ENCODE measurements at places on chromosomes 12 and 14.

- DNase-seq, result no peak
Observed at GRCh38 chr12:107169200-107169599, 75.9 kb upstream of the CRY1 start.

DNA sequence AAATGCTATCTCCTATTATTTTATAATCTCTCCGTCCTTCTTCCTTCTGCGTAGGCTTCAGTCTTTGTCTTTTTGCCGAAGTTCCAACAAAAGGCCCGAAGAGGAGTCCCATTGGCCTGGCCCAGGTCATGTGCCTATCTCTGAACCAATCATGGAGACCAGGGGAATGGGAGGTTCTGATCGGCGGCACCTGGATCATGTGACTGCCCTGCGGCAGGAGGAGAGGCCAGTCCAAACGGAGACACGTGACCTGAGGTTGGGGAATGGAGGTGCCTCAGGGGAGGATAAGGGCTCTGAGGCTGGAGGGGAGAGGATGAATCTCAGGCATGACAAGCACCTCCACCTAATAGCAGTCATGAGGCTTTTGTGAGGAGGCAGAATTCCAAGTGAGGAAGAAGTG is 86.0 kb downstream of the AACS start:
- no peak for DNase-seq

DNA sequence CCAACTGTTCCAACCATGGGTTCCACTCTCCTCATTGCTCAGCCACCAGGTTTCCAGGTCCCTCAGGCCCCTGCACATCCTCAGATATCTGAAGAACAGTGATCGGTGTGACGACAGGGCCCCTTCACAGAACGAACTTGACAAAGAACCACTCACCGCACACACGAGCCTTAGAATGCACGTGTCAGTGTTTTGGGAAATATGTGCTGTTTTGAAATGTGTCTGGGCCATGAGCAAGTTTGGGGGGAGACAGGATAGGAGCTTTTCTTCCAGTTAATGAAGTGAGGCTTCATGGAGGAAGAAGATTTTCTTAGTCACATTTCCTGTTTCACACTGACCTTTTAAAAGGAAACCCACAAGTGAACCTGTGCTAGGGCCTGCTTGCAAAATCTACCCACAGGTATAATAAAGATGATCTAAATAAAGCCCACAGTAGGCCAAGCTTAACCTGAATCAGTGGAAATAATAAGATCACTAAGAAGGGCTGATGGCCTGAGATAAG is 58.6 kb downstream of the ZFP36L1 start:
- DNase-seq, result peak; percentile 31

GRCh38 chr12:100229876-100230275 is 29.3 kb downstream of the ACTR6 start:
- peak; percentile 80 for DNase-seq

DNA sequence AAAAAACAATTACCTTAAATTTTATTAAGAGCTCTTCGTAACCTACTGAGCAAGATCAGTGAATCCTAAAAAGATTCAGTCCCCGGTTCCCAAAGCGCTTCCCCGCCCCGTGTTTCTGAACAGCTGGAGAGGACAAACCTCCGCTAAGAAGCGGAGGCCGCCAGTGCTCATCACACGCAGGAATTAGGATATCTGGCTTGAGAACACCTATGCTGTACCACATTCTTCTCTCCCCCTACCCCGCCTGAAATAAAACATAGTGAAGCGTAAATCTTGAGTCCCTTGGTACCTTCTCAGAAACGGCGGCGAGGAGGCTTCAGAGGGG is 774 bp upstream of the WDR20 start:
- peak; percentile 34 for DNase-seq

- no peak for DNase-seq
Observed at GRCh38 chr14:89085737-89086382, 261.4 kb downstream of the TTC8 start.

- DNase-seq, result no peak
Observed at GRCh38 chr12:31326736-31327659, 1.0 kb upstream of the SINHCAF start.

DNA sequence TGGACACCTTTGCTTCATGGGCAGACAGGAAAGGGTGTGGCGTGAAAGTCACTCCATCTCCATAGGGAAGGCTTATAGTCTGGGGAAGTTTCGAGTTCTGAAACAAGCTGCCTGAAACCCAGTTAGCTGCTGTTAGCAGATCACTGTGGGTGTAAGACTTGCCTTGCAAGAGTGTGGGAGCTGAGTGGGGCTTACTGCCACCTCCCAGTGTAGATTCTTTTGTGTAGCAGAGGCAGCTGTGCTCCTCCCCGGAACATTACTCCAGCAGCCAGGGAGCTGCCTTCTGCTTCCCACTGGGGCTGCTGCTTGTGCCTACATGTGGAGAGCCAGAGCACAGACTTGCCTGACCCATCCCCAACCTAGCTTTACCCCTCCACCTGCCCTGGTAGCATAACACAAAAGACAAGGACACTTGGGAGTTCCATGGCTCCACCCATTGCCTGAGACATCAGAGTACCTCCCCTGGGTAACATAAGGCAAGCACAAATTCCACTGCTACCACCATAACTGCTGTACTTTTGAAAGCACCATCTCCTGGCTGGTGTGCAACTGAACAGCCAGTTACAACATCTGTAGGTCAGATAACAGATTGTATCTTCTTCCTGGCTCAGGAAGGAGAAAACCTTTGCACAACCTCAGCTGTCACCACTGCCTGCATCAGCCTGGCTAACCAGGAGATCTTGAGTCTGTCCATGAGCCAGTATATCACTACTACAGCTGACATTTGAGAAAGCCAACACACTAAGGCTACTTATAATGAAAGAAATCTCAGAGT is 69.5 kb downstream of the ADAMTS20 start:
- DNase-seq, result peak; percentile 71

DNA sequence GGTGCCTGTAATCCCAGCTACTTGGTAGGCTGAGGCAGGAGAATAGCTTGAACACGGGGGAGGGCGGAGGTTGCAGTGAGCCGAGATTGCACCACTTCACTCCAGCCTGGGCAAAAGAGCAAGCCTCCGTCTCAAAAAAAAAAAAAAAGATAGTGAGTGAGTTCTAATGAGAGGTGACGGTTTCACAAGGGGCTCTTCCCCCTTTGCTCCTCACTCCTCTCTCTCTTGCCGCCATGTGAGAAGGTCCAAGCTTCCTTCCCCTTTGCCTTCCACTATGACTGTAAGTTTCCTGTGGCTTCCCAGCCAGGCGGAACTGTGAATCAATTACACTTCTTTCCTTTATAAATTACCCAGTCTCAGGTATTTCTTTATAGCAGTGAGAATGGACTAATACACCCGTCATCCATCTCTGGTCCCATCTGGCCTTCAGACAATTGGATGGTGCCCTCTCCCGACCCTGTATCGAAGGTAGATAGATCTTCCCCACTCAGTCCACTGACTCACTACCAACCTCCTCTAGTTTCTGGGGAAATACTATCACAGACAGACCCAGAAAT is 27.0 kb upstream of the RCOR1 start:
- peak; percentile 90 for DNase-seq

DNA sequence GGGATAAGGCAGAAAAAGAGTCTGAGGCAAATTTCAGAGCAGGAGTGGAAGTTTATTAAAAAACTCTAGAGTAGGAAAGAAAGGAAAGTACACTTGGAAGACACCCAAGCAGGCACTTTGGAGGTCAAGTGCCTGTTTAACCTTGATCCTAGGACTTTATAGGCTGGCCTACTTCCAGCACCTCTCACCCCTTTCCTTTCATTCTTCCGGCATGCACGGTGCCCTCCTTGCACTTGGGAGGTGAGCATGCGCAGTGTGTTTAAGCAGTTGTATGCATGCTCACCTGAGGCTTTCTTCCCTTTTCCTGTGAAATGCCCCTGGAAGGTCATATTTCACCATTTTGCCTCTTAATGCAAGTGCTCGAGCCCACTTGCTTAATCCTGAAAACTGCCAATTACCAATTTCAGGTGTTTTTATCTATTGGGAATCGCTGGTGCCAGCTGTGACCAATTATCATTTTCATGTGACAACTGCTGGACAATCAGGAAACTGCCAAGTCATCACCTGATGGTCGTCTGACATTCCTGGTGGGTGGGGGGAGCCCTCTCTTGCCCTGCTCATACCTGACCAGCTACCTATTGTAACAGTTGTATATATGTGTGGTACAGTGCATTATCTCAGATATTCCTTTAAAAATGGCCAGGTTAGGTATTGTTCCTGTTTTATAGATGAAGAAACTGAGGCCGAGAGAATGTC is 53.5 kb downstream of the SUDS3 start:
- no peak for DNase-seq

- no peak for DNase-seq
Observed at GRCh38 chr12:17928708-17929366, 161.2 kb downstream of the RERGL start.

GRCh38 chr12:84874125-84874824 is 38.3 kb downstream of the SLC6A15 start:
- DNase-seq, result peak; percentile 52

Measured in AML-193 (cell line).